ENCODE measurements at places on chromosomes 2 and 18.

- no peak for DNase-seq
Measured at GRCh38 chr2:198408171-198408570, 603.8 kb downstream of the PLCL1 start.

- DNase-seq: no peak
Measured at GRCh38 chr2:152175012-152175367, 573 bp downstream of the STAM2 start.

- DNase-seq: no peak
Measured at GRCh38 chr2:21155365-21156136, 31.8 kb downstream of the TDRD15 start.

DNA sequence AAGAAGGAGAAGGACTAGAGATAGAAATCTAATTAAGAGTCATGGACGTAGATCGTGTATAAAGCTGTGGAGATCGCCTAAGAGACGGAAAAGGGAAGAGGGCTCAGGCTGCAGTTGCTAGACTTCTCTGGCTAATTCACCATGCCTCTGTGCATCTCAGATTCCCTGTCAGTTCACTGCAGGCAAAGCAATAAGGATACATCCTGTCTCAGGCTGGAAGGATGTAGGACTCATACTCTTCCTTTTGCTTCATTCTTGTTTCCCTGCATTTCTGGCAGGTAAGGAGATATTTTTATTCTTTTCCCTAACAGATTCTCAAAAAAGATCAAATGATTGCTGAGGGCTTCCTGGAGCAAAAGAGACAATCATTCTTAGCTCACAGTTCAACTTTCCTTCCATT, 112.5 kb downstream of the AP1S3 start:
- no peak for DNase-seq

- DNase-seq: no peak
Measured at GRCh38 chr2:35462226-35462998, 893.2 kb upstream of the CRIM1 start.

- DNase-seq: no peak
Measured at GRCh38 chr2:45115181-45115580, 105.9 kb upstream of the SIX2 start.

DNA sequence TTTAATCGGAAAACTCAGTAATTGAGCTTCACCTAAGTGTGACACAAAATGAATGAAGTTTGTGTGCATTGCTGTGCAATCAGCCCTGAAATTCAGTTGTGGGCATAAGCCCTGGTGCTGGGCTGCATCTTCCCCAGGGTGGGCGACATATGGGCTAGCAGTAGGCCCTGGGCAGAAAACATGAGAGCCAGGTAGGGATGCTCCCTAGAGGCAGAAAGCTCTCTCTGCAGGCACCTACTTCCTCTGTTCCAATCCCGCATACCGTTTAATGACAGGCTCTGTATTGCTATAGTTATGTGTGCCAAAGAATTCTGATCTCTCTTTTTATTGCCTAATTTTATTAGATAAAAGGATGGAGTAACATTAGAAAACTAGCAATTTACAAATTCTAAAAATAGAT, 456.7 kb downstream of the NRXN1 start:
- no peak for DNase-seq

GRCh38 chr2:181462033-181462432, 4.8 kb downstream of the ITGA4 start:
- no peak for DNase-seq

GRCh38 chr18:58850786-58851469, 13.7 kb upstream of the ZNF532 start:
- DNase-seq: no peak

DNA sequence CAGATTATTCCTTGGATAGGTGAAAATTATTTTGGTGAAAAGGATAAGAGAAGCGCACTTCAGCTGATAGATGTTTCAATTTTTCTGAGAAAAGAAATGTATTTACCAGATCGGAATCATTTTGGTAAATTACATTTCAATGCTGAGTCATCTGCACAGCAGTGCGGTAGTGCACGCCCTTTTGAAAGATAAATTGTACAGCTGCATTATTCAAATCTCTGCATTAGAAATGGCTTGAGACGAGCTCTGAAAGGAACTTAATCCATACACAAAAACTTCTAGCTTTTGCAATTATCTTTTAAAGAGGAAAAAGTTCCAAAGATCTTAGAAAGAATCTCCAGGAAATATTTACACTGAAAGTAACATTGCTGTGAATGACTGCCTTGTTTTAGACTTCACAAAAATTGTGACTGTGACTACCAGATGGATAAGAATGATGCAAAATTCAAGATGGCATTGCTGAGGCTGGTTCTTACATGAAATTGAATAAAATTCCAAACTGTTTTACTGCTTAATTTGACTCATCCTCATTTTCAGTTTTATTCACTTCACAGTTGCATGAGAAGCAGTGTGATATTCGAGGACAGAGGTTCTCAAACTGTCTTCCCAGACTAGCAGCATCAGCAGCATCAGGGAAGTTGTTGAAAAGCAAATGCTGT, 161.7 kb downstream of the RND3 start:
- no peak for DNase-seq

DNA sequence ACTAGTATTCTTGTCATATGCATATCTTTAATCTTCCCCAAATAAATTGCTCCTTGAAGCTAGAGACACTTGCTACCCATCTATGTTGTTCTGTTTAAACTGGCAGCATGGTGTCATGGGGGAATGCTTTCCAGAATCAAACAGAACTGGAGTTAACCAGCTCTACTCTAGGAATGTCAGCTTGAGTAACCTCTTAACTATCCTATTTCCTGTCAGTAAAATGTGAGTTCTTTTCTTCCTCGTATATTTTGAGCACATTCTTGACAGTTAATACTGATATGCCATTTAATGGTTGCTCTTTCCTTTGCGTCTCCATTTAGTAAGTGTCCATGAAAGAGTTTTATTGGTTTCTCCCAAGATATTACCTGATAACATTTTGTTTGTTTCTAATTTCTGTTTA, 23.0 kb downstream of the CNTNAP5 start:
- DNase-seq: no peak

DNA sequence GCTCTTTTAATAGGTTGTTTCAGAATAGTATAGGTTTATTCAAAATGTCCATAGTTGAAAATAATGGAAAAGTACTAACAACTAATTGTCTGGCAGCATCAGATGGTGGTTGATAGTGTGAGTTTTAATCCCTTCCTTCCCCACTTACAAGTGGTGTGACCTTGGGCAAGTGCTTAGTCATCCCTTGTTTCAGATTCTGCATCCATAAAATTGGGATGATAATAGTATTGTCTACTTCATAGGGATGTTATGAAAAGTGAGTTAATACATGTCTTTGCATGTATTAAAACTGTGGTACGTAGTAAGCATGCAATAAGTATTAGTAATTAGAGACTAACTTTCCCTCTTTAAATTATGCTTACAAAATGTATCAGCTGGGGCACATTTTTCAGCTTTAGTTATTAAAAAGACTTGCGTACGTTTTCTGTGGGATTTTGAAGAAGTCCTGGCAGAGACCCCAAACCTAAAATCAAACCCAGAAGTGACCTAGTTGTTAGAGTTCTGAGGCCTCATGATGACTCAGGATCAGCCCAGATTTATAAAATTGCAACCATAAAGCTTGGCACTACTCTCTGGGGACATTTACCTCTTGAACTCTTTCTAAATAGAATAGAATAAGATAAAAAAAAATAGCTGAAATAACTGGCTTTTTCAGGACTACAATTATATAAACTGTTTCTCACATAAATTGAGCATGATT, 8.6 kb downstream of the ITGA4 start:
- DNase-seq: no peak

DNA sequence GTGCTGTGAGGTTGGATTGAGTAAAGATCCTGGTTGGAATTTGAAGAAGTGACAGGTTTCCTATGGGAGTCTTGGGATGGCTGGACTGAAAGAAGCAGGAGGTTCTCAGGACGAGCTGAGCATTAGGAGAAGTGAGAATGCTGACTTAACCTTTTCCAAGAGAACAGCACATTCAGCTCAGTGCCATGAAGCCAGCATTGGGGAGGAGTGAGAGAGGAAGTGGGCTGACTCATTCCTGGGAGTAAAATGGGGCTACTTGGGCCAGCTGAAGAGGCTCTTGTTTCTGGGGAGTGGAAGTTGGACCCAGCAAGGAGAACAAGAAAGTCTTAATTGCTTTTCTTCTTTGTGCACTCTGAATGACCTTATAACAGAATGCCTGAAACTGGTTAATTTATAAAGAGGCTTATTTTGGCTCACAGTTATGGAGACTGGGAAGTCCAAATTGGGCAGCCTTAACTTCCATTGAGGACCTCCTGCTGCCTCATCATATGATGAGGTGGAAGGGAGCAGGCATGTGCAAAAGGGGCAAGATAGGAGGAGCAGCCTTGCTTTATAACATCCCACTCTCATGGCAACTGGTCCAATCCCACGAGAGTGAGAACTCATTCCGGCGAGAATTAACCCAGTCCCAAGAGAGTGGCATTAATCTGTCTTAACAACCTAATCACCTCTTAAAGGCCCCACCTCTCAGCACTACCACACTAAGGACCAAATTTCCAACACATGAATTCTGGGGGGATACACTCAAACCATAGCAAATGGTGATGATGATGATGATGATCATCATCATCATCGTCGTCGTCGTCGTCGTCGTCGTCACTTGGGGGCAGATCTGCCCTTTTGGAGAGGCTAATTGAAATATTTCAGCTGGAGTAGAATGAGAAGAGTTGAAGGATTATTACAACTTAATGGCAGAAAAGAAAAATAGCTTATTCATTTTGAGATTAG, 26.1 kb downstream of the DGUOK start:
- no peak for DNase-seq

DNA sequence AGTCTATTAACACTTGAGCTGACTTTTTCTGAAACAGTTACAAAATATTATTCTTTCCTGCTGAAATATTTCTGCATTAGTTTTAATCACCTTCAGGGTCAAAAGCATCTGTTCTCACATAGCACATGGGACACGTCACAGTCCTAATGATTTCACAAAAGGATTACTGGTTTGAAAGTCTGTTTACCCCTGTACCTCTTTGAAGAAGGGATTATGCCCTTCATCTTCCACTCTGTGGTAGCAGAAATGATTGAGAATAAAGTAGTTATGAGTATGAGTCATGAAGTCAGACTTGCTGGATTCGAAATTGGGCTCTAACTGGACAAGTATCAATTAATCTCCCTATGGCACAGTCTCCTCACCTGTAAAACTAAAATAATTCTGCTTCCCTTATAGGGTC, 121.2 kb downstream of the SATB2 start:
- DNase-seq: no peak

GRCh38 chr2:175353275-175353674, 171.8 kb upstream of the ATP5MC3 start:
- no peak for DNase-seq

- DNase-seq: no peak
Measured at GRCh38 chr2:45963816-45964215, 312.3 kb downstream of the PRKCE start.

GRCh38 chr2:46029332-46029811, 267.8 kb upstream of the EPAS1 start:
- no peak for DNase-seq

DNA sequence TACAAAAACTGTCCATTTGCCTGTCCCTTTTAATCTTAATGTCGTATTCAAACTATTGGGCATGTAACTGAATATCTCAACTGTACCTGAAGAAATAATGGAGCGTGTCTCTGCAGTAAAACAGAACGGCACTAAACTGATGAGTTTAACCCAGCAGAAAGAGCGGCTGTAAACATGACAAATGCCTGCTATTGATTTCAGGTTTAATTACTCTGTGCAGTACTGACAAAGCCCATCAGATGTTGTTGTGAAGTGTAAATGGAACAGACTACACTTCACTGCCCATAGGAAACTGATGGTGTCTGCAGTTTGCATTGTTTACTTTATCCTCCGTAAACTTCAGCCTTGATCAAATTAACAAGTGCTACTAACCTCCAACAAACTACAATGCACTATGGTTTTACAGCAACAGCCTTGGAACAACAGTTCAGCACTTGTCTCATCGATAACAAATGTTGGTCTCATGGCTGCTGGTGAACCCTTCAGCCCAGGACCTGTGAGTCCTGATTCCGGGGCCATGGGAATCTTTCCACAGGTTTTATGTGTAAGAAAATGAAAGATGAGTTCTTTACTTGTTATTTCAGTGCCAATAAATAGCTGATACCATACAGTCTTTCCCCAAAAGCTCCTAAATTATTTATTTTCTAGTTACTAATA, 316.5 kb downstream of the CCDC178 start:
- DNase-seq: peak; percentile 79

Data from NCI-H1092 (cell line).